ENCODE measurements at places on chromosomes 12 and 14.

- DNase-seq = no peak
Observed at GRCh38 chr14:65585216-65585615, 172.7 kb downstream of the FUT8 start.

DNA sequence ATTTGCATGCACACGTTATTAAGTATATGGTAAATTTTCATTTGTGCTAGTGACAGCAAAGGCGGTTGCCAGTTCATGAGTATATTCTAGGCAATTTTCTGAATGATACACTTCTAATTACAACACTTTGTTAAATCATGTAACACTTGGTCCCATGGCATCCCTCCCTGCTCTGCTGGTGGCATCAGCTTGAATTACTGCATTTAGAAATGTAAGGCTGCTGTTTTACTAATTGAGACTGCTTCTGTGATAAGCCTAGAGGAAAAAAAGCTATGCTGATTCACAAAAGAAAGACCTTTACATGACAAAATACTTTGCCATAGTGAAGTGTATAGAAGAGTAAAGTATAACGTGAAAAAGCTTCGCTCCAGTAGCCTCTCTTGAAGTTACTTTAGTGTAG is 636.1 kb downstream of the KCNH5 start:
- DNase-seq = no peak

GRCh38 chr12:26246483-26247164 is 51.3 kb downstream of the SSPN start:
- no peak for DNase-seq

- no peak for DNase-seq
Observed at GRCh38 chr12:42582498-42582897, 7.0 kb downstream of the PRICKLE1 start.

- no peak for DNase-seq
Observed at GRCh38 chr12:69610126-69610525, 581 bp downstream of the LRRC10 start.

DNA sequence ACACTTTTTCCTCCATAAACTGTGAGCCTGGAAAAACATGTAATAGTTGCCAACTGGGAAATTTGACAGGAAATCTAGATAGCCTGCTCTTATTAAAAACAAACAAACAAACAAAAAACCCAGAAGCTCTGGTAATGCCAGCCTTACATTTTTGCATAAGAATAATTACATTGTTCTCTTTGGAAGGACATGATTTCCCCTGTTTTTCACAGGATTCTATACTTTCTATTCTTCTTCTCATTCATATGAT is 137.9 kb downstream of the AEBP2 start:
- no peak for DNase-seq

DNA sequence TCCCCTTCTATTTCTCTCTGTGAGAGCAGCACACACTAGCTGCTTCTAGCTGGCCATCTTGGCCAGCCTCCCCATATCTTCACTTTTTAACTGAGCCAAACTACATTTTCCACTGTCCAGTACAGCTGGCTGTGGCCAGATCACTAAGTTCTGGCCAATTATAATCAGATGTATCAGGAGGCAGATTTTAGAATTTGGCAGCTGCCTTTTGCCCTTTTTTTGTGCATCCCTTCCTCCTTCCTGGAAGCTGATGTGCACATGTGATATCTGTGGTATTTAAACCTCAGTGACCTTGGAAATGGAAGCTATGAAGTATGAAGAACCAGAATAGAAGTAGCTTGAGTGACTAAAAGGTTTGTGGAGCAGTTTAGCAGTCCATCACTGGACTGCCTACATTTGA is 49.8 kb upstream of the ANO6 start:
- no peak for DNase-seq

- no peak for DNase-seq
Observed at GRCh38 chr14:29458547-29458946, 469.1 kb downstream of the PRKD1 start.

DNA sequence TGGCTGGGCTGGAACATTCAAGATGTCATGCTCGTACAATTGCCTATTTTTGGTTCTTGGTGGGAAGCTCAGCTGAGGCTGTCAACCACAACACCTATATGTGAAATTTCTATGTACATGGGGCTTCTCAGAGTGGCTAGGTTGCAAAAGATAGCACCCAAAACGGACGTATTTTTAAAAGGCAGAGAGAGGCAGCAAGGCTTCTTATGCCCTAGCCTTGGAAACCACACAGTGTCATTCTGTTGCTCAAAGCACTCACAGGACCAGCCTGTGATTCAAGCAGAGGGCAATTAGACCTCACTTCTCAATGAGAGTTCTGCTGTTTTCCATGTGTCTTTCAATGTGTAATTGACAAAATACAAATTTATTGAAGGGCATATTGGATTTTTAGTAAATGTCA is 134.0 kb downstream of the GXYLT1 start:
- DNase-seq = no peak

DNA sequence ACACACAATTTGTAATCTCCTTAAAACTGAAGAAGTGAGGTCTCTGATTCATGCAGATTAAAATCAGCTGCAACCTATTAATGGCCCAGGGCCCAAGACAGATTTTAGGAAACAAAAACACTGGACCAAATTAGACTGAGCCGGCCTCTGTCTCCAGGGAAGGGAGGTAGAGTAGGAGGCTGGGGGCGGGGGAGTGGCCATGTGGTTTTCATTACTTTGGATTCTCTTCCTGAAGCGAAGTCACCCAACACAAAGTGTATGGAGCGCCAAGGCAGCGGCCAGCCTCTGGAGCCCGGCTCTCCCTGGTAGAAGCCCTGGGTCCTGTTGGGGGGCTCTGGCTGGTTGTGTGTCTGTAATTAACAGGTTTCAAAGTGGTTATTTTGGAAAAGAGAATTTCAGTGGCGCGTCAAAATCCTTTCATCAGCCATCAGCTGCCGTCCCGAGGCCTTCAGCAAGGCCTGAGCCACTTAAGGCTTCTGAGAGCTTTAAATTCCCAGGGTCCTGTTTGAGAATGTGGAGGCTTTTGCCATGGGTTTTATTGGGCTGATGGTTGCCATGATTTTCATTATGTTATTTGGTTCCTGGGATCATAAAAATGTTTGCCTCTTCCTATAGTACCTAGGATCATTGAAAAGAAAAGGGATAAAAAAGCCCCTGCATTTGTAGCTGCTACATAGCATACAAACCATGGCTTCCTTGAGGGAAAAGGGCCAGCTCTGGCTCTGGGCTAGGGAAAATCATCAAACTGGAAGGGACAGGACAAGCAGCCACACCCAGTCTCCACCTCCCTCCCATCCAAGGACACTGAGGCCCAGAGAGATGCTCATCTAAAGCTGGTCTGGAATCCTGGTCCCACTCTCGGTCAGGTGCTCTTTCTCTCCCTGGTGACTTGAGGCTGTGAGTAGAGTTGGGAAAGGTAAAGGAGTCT is 282.4 kb downstream of the ZFP36L1 start:
- DNase-seq = no peak

GRCh38 chr14:93741556-93742230 is 46.6 kb downstream of the PRIMA1 start:
- no peak for DNase-seq

GRCh38 chr12:75699728-75700496 is 188.5 kb upstream of the KRR1 start:
- no peak for DNase-seq

- DNase-seq = no peak
Observed at GRCh38 chr14:105530285-105531087, 4.1 kb downstream of the TMEM121 start.

GRCh38 chr12:15984097-15984800 is 73.1 kb downstream of the DERA start:
- DNase-seq = no peak
